AG04450 (cell line): ENCODE measurements at places on chromosomes 13 and 19.

- DNase-seq = no peak
Measured at GRCh38 chr19:19338082-19338481, 17.5 kb downstream of the MAU2 start.

DNA sequence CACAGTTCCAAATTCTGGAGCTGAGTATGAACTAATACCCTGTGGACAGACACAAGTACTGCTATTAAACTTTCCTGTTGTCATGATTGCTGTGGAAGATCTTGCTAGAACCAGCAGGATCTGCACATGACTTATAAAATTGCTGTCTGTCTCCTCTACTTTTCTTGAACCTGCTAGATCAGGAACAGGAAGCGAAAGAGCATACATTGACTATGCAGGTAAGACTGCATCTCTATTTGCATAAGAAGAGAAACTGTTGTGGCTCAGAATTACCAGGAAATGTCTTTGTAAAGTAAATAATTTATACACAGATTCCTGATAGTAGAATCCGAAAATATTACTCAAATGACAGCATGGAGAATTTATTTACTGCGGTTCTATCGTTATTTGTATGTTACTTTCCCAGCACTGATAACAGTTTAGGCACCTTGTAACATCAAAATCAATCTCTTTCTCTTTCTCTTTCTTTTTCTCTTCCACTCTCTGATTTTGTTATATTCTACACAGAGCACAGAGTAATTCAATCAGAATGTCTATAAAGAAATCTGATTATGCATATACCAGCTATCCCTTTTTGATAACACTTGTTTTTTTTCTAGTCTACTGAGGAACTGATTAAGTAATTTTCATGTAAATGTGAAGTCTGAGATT lies 226.5 kb downstream of the MYO16 start:
- no peak for DNase-seq

DNA sequence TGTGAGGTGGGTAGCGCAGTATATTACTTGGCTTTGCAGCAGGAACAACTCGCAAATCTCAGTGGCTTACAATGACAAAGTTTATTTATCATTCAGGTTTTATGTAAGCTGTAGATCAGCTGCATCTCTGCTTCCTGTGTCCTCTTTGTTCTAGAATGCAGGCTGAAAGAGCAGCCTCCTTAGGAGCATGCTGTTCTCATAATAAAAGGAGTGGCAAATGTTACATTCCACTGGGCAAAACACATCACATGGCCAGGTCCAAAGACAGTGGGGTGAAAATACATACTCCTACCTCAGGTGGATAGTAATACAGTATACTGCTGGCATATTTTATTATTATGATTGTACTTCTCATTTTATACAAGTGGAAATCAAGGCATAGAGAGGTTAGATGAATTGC lies 1.2 kb upstream of the CSNK1A1L start:
- no peak for DNase-seq

- no peak for DNase-seq
Measured at GRCh38 chr13:66547685-66548084, 682.5 kb downstream of the PCDH9 start.

DNA sequence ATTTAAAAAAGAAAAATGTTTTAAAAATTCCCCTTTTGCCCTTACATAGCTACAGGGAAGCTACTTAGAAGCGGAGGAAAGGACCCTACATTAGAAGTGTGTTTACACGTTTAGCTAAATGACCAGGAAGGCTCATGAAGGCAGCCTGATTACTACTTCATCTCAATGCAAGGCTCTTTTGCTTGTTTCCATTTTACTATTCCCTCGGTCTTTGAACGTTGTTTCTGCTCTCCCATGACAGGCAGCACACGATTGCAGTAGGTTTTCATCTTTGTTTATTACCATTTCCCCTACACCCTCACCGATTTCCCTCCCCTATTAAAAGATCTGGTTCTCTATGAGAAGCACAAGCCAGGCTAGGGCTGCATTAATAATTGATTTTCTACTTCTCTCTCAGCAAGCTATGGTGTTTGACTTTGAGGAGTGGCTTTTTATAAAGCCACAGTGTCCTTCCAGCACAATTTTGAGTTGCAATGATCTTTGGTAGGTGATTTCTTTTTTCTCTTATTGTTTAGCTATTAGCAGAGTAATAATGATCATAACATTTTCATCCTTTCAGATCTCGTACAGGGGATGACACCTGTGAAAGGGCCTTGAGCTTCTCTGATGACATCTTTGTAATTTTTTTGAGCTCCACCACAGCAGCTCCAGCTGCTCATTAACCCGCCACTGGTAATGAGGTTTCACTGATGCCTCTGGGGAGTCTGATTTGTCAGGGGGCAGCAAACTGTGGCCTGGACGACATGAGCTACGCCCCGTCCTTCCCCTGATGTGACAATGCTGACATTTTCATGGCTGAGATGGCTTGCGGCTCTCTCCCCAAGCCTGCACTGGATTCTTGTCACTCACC lies 670.3 kb downstream of the UQCRFS1 start:
- DNase-seq = no peak

GRCh38 chr19:43444531-43445287 lies 20.7 kb downstream of the LYPD3 start:
- DNase-seq = no peak

GRCh38 chr19:5793188-5793587 lies 2.2 kb upstream of the DUS3L start:
- DNase-seq = no peak

DNA sequence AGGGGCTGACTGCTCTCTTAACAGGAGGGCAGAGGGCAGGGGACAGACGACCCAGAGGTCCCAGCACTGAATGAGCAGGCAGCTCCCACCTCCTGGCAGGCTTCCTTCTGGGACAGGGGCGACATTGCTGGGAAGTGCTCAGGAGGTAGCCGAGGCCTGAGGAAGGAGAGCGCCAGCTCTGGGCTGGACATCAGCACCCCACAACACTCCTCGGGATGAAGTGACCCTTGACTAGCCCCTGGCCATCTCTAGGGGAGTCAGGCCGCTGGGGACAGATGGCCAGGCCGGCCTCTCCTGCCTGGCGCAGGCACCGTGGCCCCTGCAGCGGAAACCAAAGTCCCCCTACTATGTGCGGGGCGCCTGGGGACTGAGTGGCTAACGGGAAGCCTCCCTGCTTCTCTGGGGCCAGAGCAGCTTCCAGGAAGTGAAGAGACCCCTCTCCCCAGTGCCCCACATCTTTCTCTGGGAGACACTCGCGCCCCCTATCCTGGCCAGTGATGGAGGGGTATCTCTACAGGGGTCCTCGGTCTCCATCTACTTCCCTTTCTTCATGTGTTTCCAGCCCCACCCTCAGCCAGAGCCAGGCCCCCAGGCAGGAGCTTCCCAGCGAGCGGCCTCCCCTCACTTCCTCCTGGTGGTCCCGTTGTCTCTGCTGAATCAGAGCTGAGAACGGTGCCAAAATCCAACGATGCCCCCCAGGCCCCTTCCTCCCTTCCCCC lies 10.1 kb downstream of the PRR36 start:
- no peak for DNase-seq

- DNase-seq = no peak
Measured at GRCh38 chr13:104385404-104385803, 1319.2 kb upstream of the SLC10A2 start.

- DNase-seq = no peak
Measured at GRCh38 chr13:54248306-54248705, 1219.7 kb downstream of the OLFM4 start.

- DNase-seq = no peak
Measured at GRCh38 chr19:27966390-27966816, 1246.5 kb downstream of the UQCRFS1 start.

GRCh38 chr19:12943437-12944044 lies 2.1 kb upstream of the RAD23A start:
- DNase-seq = no peak

GRCh38 chr19:374886-375235 lies 30.3 kb upstream of the MIER2 start:
- no peak for DNase-seq

- DNase-seq = no peak
Measured at GRCh38 chr13:99322297-99323103, 15.3 kb upstream of the GPR183 start.

DNA sequence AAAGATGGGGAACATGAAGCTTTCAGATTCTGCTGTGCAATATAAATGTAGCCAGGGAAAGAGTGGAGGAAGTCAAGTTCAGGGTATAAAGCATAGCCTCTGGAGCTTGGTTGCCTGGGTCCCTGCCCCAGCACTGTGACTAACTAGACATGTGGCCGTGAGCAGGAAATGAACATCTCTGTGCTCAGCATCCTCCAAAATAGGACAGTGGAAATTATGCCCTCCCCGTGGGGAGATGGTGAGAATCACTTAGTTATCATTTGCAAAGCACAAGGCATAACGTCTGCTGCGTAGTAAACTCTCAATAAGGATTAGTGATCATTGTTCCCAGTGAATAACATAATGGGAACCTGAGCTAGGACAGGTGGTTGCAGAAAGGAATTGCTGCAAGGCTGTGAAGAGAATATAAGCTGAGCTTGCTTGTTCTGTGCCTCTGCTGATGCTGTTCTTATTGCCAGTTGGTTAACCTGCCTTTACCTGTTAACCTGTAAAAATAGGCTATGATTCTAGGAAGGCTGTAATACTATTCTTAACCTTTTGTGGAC lies 441.0 kb downstream of the COG6 start:
- DNase-seq = no peak

DNA sequence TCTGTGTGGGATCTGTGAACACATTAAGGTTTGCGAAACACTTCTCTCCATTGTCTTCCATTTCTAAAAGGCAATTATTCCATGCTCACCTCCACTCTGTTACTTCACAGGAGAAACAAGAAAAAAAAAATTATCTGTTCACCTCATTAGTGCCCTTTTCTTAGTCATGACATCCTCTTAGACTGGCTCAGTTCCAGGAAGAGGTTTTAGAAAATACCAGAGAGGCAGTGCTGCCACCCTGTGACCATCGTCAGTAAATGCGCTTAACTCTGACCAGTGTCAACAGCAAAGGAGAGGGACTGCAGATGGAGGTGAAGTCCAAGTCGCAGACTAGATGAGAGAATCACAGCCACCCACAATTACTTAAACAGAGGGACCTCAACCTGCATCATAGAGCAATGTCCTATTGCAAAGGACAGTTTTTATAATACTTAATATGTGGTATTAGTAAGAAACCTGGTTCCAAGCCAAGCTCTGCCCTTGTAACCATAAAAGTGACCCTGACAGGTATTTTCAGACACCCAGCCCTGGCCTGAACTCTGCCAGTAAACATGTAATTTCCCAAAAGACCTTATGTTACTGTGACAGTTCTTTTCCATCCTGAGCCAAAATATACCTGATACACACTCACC lies 19.4 kb downstream of the CEACAM21 start:
- peak; percentile 6 for DNase-seq

DNA sequence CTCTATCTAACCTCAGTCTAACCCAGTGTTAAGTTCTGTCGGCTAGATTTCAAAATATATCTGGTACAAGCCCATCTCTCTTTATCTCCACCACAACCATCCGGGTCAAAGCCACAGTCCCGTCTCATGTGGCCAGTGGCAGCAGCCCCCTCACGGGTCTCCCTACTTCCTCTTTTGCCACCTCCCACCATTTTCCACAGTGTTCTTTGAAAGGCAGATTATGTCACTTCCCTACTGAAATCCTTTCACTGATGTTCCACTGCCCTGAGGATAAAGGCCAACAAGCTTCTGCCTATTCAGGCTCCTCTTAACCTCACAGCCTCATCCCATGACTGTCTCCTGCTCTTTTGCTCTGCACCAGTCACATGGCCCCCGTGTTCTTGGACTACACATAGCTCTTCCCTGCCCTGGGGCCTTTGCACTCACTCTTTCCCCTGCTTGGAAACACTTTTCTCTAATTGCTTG lies 117.2 kb downstream of the UBL3 start:
- no peak for DNase-seq

DNA sequence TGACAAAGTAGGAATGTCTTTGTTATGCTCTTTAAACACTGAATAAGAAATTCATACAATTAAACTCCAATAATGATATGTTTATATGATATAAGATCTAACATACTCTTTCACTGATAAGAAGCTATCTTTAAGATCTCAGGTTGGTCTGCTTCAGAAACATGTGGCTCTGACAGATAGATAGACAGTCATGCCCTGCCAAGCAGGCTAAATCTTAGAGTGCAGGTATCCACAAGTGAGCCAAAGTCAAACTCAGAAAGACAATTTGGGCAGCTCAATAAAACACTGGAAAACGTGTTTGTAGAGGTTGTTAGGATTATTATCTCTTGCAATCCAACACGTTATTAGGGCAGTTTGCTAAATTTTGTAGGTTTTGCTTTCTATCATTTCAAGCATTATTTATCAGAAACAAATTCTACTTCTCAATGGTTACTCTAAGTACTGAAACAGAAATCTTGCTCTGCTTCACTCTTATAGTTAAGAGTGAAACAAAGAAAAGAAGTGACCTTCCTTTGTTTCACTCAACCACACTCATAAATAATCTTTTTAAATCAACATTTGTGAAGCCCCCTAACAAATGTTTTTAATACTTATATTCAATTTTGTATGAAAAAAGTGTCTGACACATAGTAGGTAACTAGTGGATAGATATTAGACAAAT lies 1255.6 kb downstream of the DIAPH3 start:
- DNase-seq = no peak
